ENCODE measurements at places on chromosomes 1 and 21. TPM values are rescaled to one million over a fixed set of nuclear protein-coding genes. Genes with fewer than 3 reads are reported as not detected.
A peak's percentile ranks its signal among the peaks of the same experiment; 100 is the strongest.

Gene AGT
- not detected for total RNA-seq

Gene CCSAP
- 12.6 TPM for total RNA-seq

Gene RSPO1
- not detected for total RNA-seq

Gene TNFRSF4
- total RNA-seq: 702 TPM

Gene CCDC190
- total RNA-seq: not detected

- H3K4me3 ChIP-seq: no peak overlapping the region
- DNase-seq: no peak
- H3K4me1 ChIP-seq: no peaks in the 10 kb centered on the region
- H3K27me3 ChIP-seq: peaks cover 5% of the 10 kb centered on the region
- no peaks in the 10 kb centered on the region for H3K36me3 ChIP-seq
- no peak overlapping the region for H3K27ac ChIP-seq
Measured at GRCh38 chr1:94676686-94677085, 135.1 kb upstream of the F3 start.

DNA sequence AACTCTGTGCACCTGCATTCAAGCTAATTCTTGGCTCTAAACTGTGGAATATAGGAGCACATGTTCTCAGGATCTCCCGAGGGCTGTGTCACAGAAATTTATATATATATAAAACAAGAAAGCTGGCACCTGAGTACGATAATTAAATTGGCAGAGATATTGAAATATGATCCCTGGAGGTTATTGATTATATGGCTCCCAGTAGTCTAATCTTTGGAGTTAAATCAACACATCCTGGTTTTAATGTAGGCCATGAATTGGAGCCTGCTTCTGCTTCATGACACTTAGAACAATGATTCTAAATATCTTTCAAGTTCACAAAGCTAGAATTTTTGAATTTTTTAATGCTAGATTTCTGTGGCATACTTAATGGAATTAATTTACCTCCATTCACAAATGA, 84.3 kb downstream of the CTH start:
- no peaks in the 10 kb centered on the region for H3K4me1 ChIP-seq
- no peaks in the 10 kb centered on the region for H3K36me3 ChIP-seq
- no peak overlapping the region for H3K4me3 ChIP-seq
- H3K27ac ChIP-seq: no peak overlapping the region
- H3K27me3 ChIP-seq: peaks cover 26% of the 10 kb centered on the region
- DNase-seq: no peak

- no peaks in the 10 kb centered on the region for H3K36me3 ChIP-seq
- peak overlapping the region; percentile 85 for H3K4me3 ChIP-seq
- no peaks in the 10 kb centered on the region for H3K27me3 ChIP-seq
- peak overlapping the region; percentile 84 for H3K27ac ChIP-seq
- H3K4me1 ChIP-seq: peaks cover 12% of the 10 kb centered on the region
Measured at GRCh38 chr1:198156111-198156744, 570 bp upstream of the NEK7 start.

- H3K4me1 ChIP-seq: peaks cover 23% of the 10 kb centered on the region
- peak; percentile 69 for DNase-seq
- H3K36me3 ChIP-seq: peaks cover 18% of the 10 kb centered on the region
- peaks cover 2% of the 10 kb centered on the region for H3K27me3 ChIP-seq
- H3K4me3 ChIP-seq: peak overlapping the region; percentile 89
Measured at GRCh38 chr1:150362721-150363425, 1.1 kb upstream of the RPRD2 start.

- H3K4me3 ChIP-seq: no peak overlapping the region
- H3K27ac ChIP-seq: no peak overlapping the region
- no peaks in the 10 kb centered on the region for H3K36me3 ChIP-seq
- no peak for DNase-seq
Measured at GRCh38 chr1:119783354-119784185, 14.9 kb upstream of the HMGCS2 start.

DNA sequence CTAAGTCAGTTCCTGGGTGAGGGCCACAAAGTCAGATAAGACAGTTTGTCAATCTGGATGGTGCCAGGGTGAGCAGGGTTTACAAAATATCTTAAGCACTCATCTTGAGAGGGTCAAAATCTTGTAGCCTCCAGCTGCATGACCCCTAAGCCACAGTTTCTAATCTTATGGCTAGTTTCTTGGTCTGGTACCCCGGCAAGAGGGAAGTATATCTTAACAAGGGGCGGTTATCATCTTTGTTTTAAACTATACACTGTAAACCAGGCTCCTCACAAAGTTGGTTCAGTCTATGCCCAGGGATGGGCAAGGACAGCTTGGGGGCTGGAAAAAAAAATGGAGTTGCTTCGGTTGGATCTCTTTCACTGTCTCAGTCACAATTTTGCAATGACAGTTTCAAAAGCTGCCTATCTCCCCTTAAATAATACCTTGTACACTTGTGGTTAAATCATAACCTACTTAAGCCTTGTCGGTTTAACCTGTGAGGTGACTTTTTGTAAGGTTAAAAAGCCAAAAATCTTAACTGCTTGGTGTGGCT, 7.8 kb upstream of the CD46 start:
- no peak overlapping the region for H3K27ac ChIP-seq
- H3K4me1 ChIP-seq: peaks cover 8% of the 10 kb centered on the region
- H3K4me3 ChIP-seq: no peak overlapping the region

DNA sequence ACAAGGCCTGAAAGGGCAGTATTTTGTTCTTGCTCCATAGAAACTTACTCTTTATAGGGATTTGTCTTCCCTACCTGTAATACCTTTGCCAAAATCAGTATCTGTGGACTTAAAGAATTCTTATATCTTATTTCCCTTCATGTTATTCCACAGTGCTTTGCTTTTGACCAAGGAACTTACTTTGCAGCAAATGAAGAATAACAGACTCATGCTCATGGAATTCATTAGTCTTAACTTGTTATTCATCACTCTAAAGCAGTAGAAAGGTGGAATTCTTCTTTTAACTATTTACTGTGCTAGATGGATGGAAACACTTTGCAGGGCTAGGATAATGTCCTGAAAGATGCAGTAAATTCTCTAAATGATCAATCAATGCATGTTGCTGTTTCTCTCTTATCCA, 45.9 kb downstream of the DUSP10 start:
- H3K4me3 ChIP-seq: no peak overlapping the region
- no peaks in the 10 kb centered on the region for H3K27me3 ChIP-seq
- peaks cover 13% of the 10 kb centered on the region for H3K4me1 ChIP-seq
- H3K27ac ChIP-seq: no peak overlapping the region
- DNase-seq: no peak

DNA sequence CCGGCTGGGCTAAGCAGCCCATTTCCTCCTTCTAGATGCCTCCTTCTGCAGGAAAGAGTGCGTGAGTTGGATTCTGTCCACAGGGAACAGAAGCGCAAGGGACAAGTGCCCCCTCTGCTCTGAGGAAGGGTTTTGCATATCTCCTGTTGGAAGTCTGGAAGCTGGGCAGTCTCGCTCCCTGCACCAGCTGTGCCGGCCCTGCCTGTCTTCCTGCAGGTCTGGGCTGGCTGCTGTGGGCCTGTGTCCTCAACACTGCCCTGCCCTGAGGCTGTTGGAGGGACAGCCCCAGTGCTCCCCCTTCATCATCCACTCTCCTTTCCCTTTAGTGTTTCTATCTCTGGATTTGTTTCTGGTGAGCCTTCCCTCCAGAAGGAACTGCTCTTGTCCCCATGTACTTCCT, 21.8 kb downstream of the ADARB1 start:
- no peaks in the 10 kb centered on the region for H3K27me3 ChIP-seq
- no peaks in the 10 kb centered on the region for H3K36me3 ChIP-seq
- H3K27ac ChIP-seq: no peak overlapping the region
- H3K4me3 ChIP-seq: no peak overlapping the region
- DNase-seq: no peak

- peaks cover 18% of the 10 kb centered on the region for H3K27me3 ChIP-seq
- no peaks in the 10 kb centered on the region for H3K36me3 ChIP-seq
- peaks cover 14% of the 10 kb centered on the region for H3K4me1 ChIP-seq
- H3K27ac ChIP-seq: peak overlapping the region; percentile 69
- DNase-seq: peak; percentile 78
Measured at GRCh38 chr1:205961405-205961804, 18.1 kb upstream of the SLC26A9 start.

DNA sequence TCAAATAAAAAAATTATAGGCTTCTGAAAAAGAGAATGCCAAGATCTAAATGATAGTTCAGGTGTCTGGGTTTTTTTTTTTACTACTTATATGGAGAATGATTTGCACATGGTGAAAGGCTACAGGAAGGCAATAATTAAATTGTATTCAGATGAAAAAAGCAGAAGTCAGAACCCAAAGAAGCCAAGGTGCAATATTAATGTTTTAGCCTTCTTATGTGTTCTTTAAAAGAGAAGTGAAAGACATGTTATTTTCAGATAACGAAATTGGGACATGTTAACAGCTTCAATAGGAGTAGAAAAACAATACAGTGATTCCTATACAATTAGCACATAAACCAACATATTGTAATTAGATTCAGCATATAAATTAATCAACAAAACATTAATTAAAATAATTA, 452.9 kb upstream of the PRMT6 start:
- no peak for DNase-seq
- H3K36me3 ChIP-seq: no peaks in the 10 kb centered on the region
- no peak overlapping the region for H3K27ac ChIP-seq

GRCh38 chr1:173798078-173798477, 26.4 kb upstream of the DARS2 start:
- no peaks in the 10 kb centered on the region for H3K4me1 ChIP-seq
- H3K4me3 ChIP-seq: no peak overlapping the region
- DNase-seq: no peak
- H3K27me3 ChIP-seq: no peaks in the 10 kb centered on the region
- no peak overlapping the region for H3K27ac ChIP-seq

GRCh38 chr21:17393413-17393812, 119.4 kb upstream of the CXADR start:
- H3K4me1 ChIP-seq: no peaks in the 10 kb centered on the region
- H3K27ac ChIP-seq: no peak overlapping the region
- DNase-seq: peak; percentile 44
- H3K27me3 ChIP-seq: peaks cover 4% of the 10 kb centered on the region

GRCh38 chr1:175390081-175390481, 197.5 kb upstream of the KIAA0040 start:
- no peaks in the 10 kb centered on the region for H3K36me3 ChIP-seq
- H3K4me1 ChIP-seq: no peaks in the 10 kb centered on the region
- no peak for DNase-seq
- peaks cover 15% of the 10 kb centered on the region for H3K27me3 ChIP-seq

GRCh38 chr21:46457801-46458314, 833 bp upstream of the DIP2A start:
- peak overlapping the region; percentile 96 for H3K27ac ChIP-seq
- no peak for DNase-seq
- H3K4me1 ChIP-seq: peaks cover 37% of the 10 kb centered on the region
- H3K27me3 ChIP-seq: no peaks in the 10 kb centered on the region
- H3K4me3 ChIP-seq: peak overlapping the region; percentile 92
- peaks cover 29% of the 10 kb centered on the region for H3K36me3 ChIP-seq

- DNase-seq: no peak
- H3K4me1 ChIP-seq: peaks cover 71% of the 10 kb centered on the region
- no peaks in the 10 kb centered on the region for H3K27me3 ChIP-seq
- H3K4me3 ChIP-seq: peak overlapping the region; percentile 23
Measured at GRCh38 chr21:42389449-42389835, 6.4 kb downstream of the TMPRSS3 start.

GRCh38 chr1:89221341-89221740, 22.6 kb upstream of the GBP4 start:
- no peak for DNase-seq
- H3K27me3 ChIP-seq: no peaks in the 10 kb centered on the region
- no peak overlapping the region for H3K4me3 ChIP-seq
- H3K36me3 ChIP-seq: peaks cover 22% of the 10 kb centered on the region
- H3K27ac ChIP-seq: no peak overlapping the region
